ENCODE measurements at places on chromosomes 13 and 19. TPM values are rescaled to one million over a fixed set of nuclear protein-coding genes. Genes with fewer than 3 reads are reported as not detected.

VAV1 gene
- under 0.01 TPM for total RNA-seq

GPR12 gene
- not detected for total RNA-seq

CGB7 gene
- not detected for total RNA-seq

ZNF799 gene
- total RNA-seq: 8.9 TPM

LGALS7B gene
- total RNA-seq: not detected

FAAP24 gene
- 2.2 TPM for total RNA-seq

NBEA gene
- total RNA-seq: 1.7 TPM

ZNF324B gene
- total RNA-seq: 7.5 TPM

RDH8 gene
- not detected for total RNA-seq

CEACAM20 gene
- not detected for total RNA-seq

ZNF525 gene
- total RNA-seq: 7.2 TPM

TTYH1 gene
- not detected for total RNA-seq

USHBP1 gene
- 37.3 TPM for total RNA-seq

RNF225 gene
- total RNA-seq: not detected

PSG6 gene
- total RNA-seq: not detected

CD37 gene
- total RNA-seq: not detected

LIPE gene
- total RNA-seq: 7.2 TPM

PRDX2 gene
- total RNA-seq: 170 TPM

BLOC1S3 gene
- 3.3 TPM for total RNA-seq

SYNE4 gene
- not detected for total RNA-seq

ZNF285 gene
- total RNA-seq: 1.5 TPM

ZNF554 gene
- 3.4 TPM for total RNA-seq

SEMA6B gene
- total RNA-seq: 41.9 TPM

ZNF230 gene
- total RNA-seq: 3.0 TPM

PRODH2 gene
- not detected for total RNA-seq

DAPK3 gene
- 144 TPM for total RNA-seq

Measured in dermis lymphatic vessel endothelial cell (primary cell).